Muscle of arm (tissue), 14 donors: ENCODE measurements at places on chromosomes 3 and 15.

- no peak for DNase-seq
Observed at GRCh38 chr3:181722766-181723425, 11.2 kb downstream of the SOX2 start.

DNA sequence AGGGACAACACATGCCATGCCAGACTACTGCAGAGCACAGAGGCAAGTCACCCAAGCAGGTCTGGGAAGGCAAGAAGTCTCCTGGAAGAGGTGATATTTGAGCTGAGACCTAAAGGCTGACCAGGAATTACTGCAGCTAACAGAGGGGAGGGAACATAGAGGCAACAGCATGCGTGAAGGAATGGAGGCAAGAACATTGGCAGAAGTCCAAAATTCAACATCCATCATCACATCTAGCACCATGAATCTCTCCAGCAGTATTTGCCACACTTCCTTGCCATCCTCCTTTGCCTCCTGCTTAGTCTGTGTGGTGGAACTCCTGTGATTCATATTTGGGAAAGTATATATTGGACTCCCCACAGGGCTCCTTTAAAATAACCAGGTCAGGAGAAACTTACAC lies 870 bp upstream of the TSEN2 start:
- DNase-seq, result no peak

DNA sequence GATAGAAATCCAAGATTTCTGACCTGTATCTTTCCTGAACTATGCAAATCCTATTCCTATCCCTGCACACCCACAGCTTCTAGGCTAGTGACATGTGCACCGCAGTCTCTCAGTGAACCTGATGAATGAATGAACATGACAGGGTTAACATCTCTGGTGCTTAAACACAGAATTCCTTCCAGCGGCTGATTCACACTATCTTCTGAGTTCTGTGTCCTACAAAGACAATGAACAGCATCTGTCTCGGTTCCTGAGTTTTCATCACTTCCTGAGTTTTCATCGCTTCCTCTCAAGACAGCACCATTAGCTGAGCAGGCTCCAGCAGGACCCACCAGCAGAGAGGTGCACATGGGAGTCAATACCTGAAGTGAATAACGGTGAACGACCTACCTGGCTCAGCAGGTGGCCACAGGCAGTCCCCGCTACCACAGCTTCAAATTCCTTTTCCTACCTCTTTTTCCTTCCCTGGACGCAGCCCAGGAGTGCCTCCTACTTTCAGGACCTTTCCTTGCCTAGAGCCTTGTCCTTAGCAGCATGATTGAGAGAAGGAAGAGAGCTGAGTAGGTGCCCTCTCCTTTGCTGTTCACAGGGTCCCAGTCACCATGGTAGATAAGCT lies 113.5 kb downstream of the IGF2BP2 start:
- no peak for DNase-seq

DNA sequence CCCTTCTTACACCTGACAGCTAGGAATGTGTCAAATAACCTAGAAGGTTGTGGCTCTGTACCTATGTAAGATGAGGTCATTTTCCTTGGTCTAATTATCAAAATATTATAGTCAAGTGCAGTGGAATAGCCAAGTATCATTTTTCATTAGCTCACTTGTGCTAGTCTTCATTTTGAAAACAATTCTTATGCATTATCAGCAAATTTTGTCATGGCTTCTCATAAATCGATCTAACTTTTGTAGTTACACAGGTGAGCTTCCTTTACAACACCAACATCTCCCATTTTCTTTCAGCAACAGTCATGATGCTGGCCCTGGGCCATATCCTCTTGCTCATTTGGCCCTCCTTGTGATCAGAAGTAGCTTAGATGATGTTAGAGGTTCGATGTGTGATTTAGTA lies 10.3 kb downstream of the TXNRD3 start:
- no peak for DNase-seq

GRCh38 chr3:112873632-112874031 lies 27.0 kb upstream of the CD200R1L start:
- no peak for DNase-seq

- no peak for DNase-seq
Observed at GRCh38 chr3:52495777-52496602, 852 bp downstream of the STAB1 start.

- no peak for DNase-seq
Observed at GRCh38 chr3:4828279-4829030, 150.8 kb upstream of the BHLHE40 start.
